ENCODE measurements at places on chromosomes 2 and 18. TPM values are rescaled to one million over a fixed set of nuclear protein-coding genes. Genes with fewer than 3 reads are reported as not detected.

GRCh38 chr18:48838921-48839818 is 111.6 kb downstream of the SMAD7 start:
- peak; percentile 86 for DNase-seq

- DNase-seq: no peak
These were observed 73.7 kb upstream of the SLC1A4 start for GRCh38 chr2:64915510-64915900.

The NCKAP5 gene
- 1.2 TPM for total RNA-seq

The GALNT5 gene
- 1.7 TPM for total RNA-seq

The GTF2A1L gene
- 0.11 TPM for total RNA-seq

- DNase-seq: no peak
These were observed 103.4 kb downstream of the LDLRAD4 start for GRCh38 chr18:13321923-13322322.

GRCh38 chr2:85995648-85996529 is 107.1 kb upstream of the ST3GAL5 start:
- DNase-seq: no peak

The GAL3ST2 gene
- not detected for total RNA-seq

The C2orf81 gene
- 0.34 TPM for total RNA-seq

The ATP6V1B1 gene
- not detected for total RNA-seq

GRCh38 chr2:2271469-2271941 is 59.6 kb downstream of the MYT1L start:
- peak; percentile 94 for DNase-seq

DNA sequence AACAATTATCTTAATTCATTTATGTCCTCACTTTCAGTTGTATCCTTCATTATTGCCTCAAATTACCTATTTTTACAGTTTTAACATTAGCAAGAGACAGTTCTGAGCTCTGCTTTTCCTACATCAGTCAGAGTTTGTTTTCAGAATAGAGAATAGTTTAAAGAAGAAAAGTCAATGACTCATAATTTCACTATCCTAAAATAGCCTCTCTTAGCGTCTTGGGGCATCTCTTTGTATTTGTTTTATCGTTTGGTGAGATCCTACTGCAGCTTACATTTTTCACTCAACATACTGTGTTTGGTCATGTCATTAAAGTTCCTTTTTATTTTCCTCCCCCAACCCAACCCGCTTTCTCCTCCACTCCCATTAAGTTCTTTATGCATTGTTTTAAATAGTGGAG is 3.8 kb downstream of the SEC11C start:
- no peak for DNase-seq

The ALPI gene
- not detected for total RNA-seq

Measured in SJSA1 (cell line).